ENCODE measurements at places on chromosomes 4 and X. TPM values are rescaled to one million over a fixed set of nuclear protein-coding genes. Genes with fewer than 3 reads are reported as not detected.

- no peaks in the 10 kb centered on the region for H3K27me3 ChIP-seq
- H3K4me3 ChIP-seq: no peak overlapping the region
- no peaks in the 10 kb centered on the region for H3K36me3 ChIP-seq
- no peak for DNase-seq
- no peaks in the 10 kb centered on the region for H3K4me1 ChIP-seq
- no peak overlapping the region for H3K27ac ChIP-seq
Observed at GRCh38 chr4:147755561-147756295, 23.8 kb downstream of the ARHGAP10 start.

- H3K4me1 ChIP-seq: no peaks in the 10 kb centered on the region
- DNase-seq: no peak
- H3K27ac ChIP-seq: no peak overlapping the region
- no peaks in the 10 kb centered on the region for H3K27me3 ChIP-seq
- no peaks in the 10 kb centered on the region for H3K36me3 ChIP-seq
Observed at GRCh38 chrX:83759872-83760271, 101.1 kb upstream of the CYLC1 start.

The MEPE gene
- total RNA-seq: not detected

The SGCB gene
- total RNA-seq: 7.9 TPM

DNA sequence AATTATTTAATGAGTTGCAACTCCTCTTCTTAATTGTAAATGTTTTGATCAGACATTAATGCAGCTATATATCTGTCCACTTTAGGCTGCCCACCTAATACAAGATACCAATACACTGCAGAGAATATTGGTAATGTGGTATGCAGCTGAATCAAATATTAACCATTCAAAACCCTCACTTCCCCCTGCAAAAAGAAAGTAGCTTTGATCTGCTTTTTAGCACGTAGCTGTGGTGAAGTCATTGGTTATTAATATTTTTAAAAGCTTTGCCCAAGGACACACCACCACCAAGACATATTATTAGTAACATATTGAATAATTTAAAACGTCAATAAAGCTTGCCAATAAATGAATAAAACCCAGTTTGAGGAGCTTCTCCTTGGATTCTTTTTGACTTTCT is 28.6 kb upstream of the CYP2U1 start:
- peaks cover 25% of the 10 kb centered on the region for H3K27me3 ChIP-seq
- peaks cover 2% of the 10 kb centered on the region for H3K4me1 ChIP-seq
- H3K4me3 ChIP-seq: no peak overlapping the region
- no peaks in the 10 kb centered on the region for H3K36me3 ChIP-seq
- H3K27ac ChIP-seq: no peak overlapping the region

The NIPAL1 gene
- 2.0 TPM for total RNA-seq

DNA sequence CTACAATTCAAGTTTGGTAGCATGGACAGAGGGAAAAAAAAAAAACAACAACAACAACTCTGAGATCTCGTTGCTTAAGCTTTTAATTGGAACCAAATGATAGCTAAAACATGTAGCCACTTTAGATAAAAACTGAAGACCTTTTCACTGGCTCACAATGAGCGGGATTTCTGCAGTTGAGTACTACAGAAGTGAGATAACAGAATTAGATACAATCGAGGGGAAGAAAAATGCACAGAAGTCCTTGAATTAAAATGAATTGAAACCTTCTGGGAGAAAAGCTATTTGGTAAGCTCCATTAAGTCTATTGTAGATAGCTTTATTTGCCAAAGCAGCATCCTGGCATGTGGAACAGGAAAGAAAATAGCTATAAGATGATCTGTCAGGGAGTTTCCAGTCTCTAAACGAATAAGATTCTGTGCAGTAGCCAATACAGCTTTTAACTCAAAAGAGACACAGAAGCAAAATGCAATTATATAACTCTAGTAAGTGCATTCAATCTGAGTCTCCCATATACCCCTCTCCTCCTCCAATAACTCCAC is 248.5 kb downstream of the ENOX2 start:
- no peak overlapping the region for H3K27ac ChIP-seq
- H3K27me3 ChIP-seq: no peaks in the 10 kb centered on the region
- H3K36me3 ChIP-seq: peaks cover 10% of the 10 kb centered on the region

DNA sequence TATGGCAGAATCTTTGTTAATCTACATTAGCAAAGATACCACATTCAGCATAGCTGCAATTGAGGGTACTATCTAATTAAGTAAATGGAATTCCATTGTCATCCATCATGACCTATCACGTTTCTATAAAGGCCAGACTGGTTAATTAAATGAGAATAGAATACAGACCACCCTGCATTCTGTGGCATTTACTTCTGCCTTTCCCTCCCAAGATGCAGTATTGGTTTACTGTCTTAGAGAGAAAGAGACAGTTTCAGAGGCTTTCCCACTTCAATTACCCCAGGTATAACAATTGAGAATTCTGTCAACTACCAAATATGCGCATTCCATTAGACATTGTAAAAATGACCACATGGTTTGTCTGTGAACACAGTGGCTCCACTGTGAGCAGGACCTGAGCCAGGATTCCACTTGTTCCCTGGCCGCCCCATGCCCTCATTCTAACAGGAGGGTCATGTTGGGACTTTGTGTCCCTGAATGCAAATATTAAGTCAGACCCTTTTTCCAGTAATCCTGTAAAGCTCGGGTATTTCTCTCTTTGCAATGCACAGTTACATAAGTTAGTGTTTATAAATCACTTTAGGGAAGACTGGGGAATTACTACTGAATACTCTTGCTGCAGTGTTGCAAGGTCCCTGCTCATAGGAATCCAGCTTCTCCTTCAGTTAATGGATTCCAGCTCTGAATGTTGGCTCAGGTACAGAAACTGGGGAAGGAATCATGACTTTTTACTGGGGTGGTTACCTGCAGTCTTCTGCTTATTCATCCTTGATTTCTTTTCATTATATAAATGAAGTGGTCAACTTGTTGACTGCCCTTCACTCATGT is 261.0 kb downstream of the PDGFC start:
- no peak for DNase-seq
- no peak overlapping the region for H3K27ac ChIP-seq
- no peaks in the 10 kb centered on the region for H3K27me3 ChIP-seq

DNA sequence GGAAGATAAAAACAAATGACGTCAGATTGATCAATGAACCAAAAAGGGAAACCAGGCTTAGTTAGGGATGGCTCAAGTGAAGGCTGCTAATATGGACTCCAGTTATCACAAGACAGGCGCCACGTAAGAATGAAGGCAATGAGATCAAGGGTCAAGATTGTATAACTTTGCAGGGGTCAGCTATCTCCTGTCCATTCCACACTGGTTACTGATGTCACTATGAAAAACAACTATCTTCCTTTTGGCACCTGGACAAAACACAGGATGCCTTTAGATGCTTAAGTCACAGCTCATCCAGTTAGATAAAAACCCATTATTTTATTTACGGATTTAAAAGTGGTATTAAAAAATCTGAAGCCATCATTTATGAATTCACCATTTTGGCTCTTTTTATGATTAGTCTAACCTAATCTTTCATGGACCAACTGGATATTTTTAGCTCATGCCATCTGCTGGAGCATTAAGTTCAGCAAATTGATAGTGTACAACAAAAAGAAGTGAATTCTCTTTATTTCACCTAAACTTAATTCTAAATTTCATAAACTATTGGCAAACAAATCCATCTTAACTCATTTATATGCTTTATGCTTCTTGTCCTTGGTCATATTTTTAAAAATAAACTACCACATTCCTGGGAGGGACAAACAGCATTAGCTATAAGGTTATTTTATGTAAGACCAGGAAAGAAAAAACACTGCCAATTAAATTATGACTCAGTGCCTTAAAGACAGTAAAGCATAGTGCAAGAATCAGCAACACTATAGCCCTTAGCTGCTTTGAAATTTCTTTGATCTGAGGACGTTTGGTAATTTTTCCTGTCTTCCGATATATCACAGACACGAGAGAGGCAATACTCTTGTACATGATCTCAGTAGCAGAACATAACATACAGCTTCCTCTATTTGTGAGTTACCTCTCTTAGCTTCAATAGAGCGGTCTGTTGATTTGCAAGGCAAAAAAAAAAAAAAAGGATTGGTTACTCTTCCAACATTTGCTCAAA is 27.0 kb downstream of the DHX15 start:
- peaks cover 46% of the 10 kb centered on the region for H3K36me3 ChIP-seq
- H3K27ac ChIP-seq: peak overlapping the region; percentile 83
- no peak for DNase-seq
- H3K4me1 ChIP-seq: peaks cover 70% of the 10 kb centered on the region
- H3K4me3 ChIP-seq: peak overlapping the region; percentile 29

- no peak for DNase-seq
- no peaks in the 10 kb centered on the region for H3K4me1 ChIP-seq
- no peaks in the 10 kb centered on the region for H3K27me3 ChIP-seq
- H3K4me3 ChIP-seq: no peak overlapping the region
Observed at GRCh38 chr4:136392576-136392975, 1139.7 kb downstream of the PCDH18 start.
